Stimulated activated CD4-positive, alpha-beta T cell treated with anti-CD3 and anti-CD28 coated beads, Interleukin-12 subunit alpha, Interleukin-12 subunit beta, amount 100 ng/mL, for 48 hours (primary cell): ENCODE measurements at places on chromosomes 6 and 20.

DNA sequence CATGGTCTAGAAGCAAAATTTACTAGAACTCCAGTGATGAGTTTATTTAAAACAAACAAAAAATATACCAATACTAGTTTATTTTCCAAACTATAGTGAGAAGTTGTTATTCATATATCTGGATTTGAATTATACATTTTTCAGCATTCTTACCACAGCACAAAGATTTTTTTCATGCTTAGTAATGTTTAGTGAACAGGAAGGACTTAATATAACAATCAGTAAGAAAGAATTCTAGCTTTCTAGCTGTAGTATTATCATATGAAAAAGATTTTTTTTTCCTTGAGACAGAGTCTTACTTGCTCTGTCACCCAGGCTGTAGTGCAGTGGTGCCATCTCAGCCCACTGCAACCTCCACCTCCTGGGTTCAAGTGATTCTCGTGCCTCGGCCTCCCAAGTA is 13.8 kb downstream of the MARCKS start:
- DNase-seq: no peak

DNA sequence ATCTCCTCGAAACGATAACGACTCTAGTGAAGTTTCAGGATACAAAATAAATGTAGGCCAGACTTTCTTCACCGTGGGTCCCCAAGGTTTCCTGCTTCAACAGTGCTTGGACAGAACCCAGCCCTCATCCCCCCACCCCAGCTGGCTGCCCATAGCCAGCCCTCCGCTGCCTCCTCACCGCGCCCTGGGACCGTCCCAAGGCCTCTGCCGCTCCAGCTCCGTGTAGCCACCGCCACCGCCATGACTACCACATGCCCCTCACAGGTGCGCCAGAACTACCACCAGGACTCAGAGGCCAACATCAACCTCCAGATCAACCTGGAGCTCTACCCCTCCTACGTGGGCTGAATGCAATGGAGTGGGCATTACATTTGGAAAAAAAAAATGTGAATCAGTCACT is 42.2 kb upstream of the KIAA1586 start:
- DNase-seq: no peak

- no peak for DNase-seq
Measured at GRCh38 chr20:41905199-41905598, 287.0 kb upstream of the CHD6 start.

DNA sequence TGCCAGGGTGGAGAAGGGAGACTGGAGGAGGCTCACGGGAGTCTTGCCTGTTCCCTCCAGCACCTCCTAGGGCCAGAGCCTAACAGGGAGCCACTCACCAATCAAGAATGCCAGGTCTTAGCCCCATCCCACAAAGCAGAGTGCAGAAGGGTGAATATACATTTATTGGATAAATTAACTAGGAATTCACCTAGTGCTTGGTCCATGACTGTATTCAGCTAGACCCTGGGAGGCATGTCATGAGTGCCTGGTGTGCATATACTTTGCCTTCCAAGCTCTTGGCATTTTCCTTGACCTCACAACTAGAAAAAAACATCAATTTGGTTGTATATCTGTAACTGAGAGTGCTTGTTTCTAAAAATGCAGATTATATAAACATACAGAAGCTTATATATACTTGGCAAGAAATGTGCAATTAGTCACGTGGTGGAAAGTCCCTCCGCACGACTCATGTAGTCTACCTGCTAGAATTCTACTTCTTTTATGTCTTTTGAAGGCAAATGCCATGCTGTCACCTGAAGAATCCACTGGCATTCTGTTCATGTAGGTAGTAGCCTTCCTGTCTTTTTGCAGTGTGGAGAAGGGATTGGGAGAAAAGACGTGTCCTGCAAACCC is 991.0 kb downstream of the KIF16B start:
- DNase-seq: no peak

DNA sequence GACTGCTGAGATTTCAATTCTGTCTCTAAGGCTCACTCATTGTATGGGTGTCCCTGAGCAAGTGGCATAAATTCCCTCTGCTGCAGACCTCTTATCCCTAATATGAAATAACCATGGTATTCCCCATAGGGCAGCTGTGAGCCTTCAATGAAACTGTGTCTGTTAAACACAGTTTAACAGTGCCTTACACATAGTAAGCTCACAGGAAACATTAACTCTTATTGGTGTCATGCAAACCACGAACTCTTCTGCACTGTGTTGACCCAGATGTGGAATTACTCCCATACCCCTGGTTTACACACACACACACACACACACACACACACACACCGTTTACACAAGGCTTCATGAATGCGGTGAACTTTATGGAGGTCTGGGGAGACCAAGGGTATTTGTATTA is 23.2 kb downstream of the DAAM2 start:
- no peak for DNase-seq

- DNase-seq: no peak
Measured at GRCh38 chr6:111757342-111757741, 115.9 kb downstream of the FYN start.

DNA sequence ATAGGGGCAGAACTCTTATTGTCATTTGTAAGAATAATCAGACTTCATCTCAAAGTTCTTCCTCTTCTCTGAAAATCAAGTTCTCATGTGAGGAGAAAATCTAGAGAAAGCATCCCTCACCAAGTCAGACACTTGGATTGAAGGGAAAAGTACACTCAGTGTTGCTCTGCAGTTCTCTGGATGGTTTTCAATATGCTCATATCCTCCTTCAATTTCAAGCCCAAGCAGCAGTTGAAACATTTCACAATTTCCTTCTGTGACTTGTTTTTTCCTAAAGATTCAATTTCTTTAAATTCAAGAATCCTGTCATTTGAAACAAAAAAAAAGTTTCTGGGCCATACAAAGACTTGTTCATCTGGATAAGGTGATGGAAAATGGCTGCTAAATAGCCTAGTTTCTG is 140.2 kb upstream of the AHI1 start:
- no peak for DNase-seq

- no peak for DNase-seq
Measured at GRCh38 chr6:157795841-157796240, 27.2 kb upstream of the SNX9 start.

DNA sequence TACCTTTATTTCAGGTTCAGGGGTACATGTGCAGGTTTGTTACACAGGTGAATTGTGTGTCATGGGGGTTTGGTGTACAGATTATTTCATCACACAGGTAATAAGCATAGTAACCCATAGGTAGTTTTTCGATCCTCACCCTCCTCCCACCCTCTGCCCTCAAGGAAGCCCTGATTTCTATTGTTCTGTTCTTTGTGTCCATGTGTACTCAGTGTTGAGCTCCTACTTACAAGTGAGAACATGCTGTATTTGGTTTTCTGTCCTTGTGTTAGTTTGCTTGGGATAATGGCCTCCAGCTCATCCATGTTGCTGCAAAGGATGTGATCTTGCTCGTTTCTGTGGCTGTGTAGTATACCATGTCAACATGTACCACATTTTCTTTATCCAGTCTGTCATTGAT is 66.0 kb downstream of the STK4 start:
- no peak for DNase-seq

GRCh38 chr20:18702736-18703135 is 110.8 kb upstream of the SCP2D1 start:
- no peak for DNase-seq

- no peak for DNase-seq
Measured at GRCh38 chr6:83270971-83271719, 78.0 kb downstream of the RWDD2A start.

DNA sequence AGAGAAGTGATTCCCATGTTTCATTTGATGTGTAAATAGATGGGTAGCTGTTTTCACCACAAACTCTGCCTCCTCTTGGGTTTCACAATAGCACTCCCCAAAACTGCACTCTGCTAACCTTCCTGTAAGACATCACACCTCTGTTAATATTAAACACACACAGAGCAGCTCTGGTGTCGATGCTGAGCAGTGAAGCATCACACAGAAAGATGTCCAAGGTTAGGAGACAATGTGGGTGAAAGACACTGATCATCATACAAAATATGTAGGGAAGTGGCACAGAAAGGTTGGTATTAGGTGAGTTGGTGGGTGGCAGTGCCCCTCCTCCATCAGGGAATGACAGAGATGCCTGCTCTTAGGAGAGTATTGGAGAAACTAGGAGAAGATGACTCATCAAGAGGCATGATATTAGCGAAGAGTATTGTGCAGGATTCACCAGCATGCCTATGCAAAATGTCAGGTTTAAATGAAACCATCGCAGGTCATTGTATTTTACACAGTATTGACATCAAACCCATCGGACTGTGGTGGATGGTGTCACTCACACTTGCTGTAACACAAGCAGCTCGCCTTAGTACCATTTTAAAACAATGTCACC is 199.7 kb downstream of the TBXT start:
- DNase-seq: no peak

- DNase-seq: no peak
Measured at GRCh38 chr20:32116079-32116521, 6.6 kb downstream of the TM9SF4 start.

GRCh38 chr6:33217246-33217645 is 8.9 kb downstream of the RING1 start:
- no peak for DNase-seq

GRCh38 chr20:5835321-5835821 is 85.2 kb downstream of the SHLD1 start:
- no peak for DNase-seq

- DNase-seq: no peak
Measured at GRCh38 chr6:142412658-142413057, 110.9 kb downstream of the ADGRG6 start.

- peak; percentile 63 for DNase-seq
Measured at GRCh38 chr6:111764238-111765175, 108.7 kb downstream of the FYN start.

DNA sequence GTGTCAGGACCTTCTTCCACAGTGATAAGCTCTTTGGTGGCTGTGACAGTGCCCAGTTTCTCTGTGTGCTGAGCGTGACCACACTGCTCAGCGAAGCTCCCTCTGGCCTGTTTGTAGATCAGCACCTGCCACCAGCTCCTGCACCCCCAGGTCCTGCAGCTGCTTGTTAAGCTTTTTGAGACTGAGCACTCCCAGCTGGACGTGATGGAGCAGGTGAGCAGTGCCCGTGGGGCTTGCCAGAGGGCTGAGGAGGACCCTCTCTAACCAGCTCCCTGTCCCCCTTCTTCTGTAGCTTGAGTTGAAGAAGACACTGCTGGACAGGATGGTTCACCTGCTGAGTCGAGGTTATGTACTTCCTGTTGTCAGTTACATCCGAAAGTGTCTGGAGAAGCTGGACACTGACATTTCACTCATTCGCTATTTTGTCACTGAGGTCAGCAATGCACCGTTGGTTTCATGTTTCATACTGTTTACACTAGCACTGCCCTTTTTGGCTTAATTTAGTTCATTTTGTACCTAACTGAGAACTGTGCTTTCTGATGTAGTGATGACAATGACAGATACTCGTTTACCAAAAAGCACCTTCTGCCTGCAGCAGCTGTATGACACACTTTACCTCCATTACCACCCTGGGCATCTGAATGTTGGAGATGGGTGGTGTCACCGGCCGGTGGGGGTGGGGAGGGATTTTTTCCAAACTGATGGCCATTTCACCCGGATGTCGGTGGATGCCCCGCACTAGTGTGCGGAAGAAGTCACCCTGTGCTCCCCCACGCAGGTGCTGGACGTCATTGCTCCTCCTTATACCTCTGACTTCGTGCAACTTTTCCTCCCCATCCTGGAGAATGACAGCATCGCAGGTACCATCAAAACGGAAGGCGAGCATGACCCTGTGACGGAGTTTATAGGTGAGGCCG is 12.5 kb downstream of the NELFCD start:
- DNase-seq: no peak

GRCh38 chr20:51583499-51583898 is 41.0 kb upstream of the NFATC2 start:
- no peak for DNase-seq

- DNase-seq: no peak
Measured at GRCh38 chr6:128600397-128600951, 80.1 kb upstream of the PTPRK start.

DNA sequence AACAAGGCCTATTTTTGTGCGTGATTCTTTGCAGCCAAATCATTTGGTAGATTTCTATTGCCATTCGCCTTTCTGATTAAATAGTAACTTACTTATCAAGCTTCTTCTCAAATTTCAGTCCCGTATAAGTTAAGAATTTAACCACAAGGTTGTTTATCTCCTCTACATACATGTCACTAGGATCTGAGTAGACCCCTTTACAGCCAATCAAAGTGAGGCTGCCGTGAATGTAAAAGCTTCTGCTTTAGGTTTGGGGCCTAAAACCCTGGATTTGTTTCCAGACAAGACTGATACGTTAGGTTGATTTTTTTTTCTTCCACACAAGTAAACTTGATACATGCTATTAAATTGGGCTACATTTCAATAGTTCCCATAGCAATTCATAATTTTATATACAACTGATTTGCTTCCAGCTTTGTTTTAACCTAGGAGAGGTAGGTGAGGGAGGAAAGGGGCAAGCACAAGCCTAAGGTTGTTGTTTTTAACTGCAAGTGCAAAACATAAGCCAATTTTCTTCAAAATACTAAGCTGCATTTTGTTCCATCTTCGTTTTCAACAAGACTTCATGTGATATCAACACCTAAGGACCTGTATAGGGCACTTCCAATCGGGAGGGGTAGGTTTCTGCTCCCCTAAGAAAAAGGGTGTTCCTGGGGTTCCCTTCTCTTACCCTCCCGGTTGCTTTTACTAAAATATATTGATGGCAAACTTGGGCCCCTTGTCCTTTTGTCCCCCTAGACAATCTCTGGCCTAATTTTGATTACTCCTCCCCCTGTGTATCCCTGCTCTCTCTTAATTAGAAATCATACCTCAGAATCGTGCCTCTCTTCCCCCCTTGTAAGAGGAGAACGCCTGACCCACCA is 1.7 kb downstream of the RANBP9 start:
- DNase-seq: no peak

- no peak for DNase-seq
Measured at GRCh38 chr6:170111141-170111664, 179.7 kb downstream of the DLL1 start.

- DNase-seq: no peak
Measured at GRCh38 chr20:55258559-55258958, 746.8 kb downstream of the CBLN4 start.

DNA sequence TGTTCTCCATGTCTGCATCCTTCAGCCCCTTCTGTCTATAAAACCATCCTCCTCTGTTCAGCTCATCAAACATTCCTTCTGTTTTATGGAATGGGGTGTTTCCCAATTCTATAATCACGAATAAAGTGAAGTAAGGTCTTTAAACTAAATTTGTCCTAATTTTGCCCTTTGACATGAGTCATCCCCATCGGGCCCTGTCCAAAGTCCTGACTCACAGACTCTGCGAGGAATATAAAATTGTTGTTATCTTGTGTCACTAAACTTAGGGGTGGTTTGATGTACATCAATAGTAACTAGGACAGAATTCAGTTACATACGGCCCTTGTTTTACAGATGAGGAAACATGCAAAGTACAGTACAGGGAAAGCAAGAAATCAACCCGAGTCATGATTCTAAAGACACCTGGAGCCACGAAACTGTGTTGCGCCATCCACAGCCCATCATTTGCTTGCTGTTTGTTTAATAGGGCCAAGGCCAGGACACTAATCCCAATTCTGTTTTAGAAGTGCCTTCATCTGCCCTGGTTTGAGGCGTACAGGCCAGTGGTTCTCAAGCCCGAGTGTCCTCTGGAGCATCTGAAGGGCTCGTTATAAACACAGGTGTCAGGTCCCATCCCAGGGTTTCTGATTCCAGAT is 2.8 kb downstream of the ACSS1 start:
- DNase-seq: no peak
